H9 (cell line): ENCODE measurements at places on chromosomes 12 and 14.

- no peak for DNase-seq
- H3K27ac ChIP-seq: no peak overlapping the region
- no peaks in the 10 kb centered on the region for H3K36me3 ChIP-seq
- no peak overlapping the region for H3K4me3 ChIP-seq
- H3K4me1 ChIP-seq: no peaks in the 10 kb centered on the region
These were observed 36.7 kb upstream of the PZP start for GRCh38 chr12:9244894-9245293.

GRCh38 chr12:30023186-30023585 lies 239.4 kb upstream of the TMTC1 start:
- no peaks in the 10 kb centered on the region for H3K27me3 ChIP-seq
- no peak overlapping the region for H3K4me3 ChIP-seq

GRCh38 chr12:57821474-57822214 lies 3.1 kb upstream of the AVIL start:
- no peaks in the 10 kb centered on the region for H3K27me3 ChIP-seq
- peaks cover 34% of the 10 kb centered on the region; the same call in 2 of the 3 replicates for H3K36me3 ChIP-seq
- H3K27ac ChIP-seq: no peak overlapping the region
- no peak overlapping the region for H3K4me3 ChIP-seq

- H3K27ac ChIP-seq: no peak overlapping the region
- no peaks in the 10 kb centered on the region for H3K4me1 ChIP-seq
- no peak overlapping the region for H3K4me3 ChIP-seq
- no peak for DNase-seq
- peaks cover 6% of the 10 kb centered on the region for H3K36me3 ChIP-seq
- no peaks in the 10 kb centered on the region for H3K27me3 ChIP-seq
These were observed 235.3 kb downstream of the CCDC91 start for GRCh38 chr12:28425526-28425925.

DNA sequence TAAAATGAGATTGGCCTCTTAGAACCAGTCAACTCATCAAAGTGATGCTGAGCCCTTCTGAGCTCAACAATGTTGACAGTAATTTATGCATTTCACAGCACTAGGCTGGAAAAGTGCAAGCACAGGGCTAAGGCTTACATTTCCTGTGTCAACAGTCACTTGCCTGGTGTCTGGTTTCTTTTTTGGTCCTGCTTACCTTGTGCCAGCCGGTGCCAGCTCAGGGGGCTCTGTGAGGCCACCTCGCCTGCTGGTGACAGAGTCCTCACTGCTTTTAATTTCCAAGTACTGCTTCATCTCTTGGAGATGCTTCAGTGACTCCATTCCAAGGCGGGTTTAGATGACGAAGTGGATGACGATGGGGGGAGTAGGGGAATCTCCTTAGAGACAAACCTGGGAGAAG lies 53.1 kb upstream of the KCNA1 start:
- no peak overlapping the region for H3K4me3 ChIP-seq
- DNase-seq: peak; percentile 11
- no peak overlapping the region for H3K27ac ChIP-seq
- no peaks in the 10 kb centered on the region; the same call in 1 of the 2 replicates for H3K27me3 ChIP-seq

- no peak for DNase-seq
- no peaks in the 10 kb centered on the region for H3K27me3 ChIP-seq
These were observed 60.1 kb downstream of the DERA start for GRCh38 chr12:15971211-15971610.
